Ureter (tissue), 1 donor: ENCODE measurements at places on chromosomes 4 and X. TPM values are rescaled to one million over a fixed set of nuclear protein-coding genes. Genes with fewer than 3 reads are reported as not detected.

The IL2RG gene
- total RNA-seq, result 5.6 TPM

DNA sequence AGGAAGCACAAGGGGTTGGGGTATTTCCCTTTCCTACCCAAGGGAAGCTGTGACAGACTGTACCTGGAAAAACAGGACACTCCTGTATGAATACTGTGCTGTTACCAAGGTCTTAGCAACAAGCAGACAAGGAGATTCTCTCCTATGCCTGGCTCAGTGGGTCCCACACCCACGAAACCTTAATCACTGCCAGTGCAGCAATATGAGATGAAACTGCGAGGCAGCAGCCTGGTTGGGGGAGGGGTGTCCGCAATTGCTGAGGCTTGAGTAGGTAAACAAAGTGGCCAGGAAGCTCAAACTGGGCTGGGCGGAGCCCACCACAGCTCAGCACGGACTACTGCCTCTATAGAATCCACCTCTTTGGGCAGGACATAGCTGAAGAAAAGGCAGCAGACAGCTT lies 197.7 kb downstream of the INPP4B start:
- DNase-seq, result no peak

GRCh38 chrX:101417190-101417589 lies 9.2 kb downstream of the HNRNPH2 start:
- no peak for DNase-seq

GRCh38 chrX:65903750-65904149 lies 136.1 kb downstream of the VSIG4 start:
- DNase-seq, result no peak

The GC gene
- total RNA-seq, result 0.65 TPM

The SPANXN4 gene
- total RNA-seq, result not detected

DNA sequence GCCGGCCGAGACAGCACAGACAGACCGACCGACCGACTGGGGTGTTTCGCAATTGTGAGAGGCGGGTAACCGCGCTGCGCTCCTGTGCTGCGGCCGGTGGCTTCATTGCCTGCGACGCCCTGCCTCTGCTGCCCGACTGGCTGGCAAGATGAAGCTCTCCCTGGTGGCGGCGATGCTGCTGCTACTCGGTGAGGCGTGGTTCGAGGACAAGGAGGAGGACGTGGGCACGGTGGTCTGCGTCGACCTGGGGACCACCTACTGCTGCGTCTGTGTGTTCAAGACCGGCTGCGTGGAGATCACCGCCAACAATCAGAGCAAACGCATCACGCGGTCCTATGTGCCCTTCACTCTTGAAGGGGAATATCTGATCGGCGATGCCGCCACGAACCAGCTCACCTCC lies 565.7 kb upstream of the SMIM31 start:
- no peak for DNase-seq

GRCh38 chr4:77146186-77147078 lies 10.6 kb upstream of the CCNG2 start:
- no peak for DNase-seq

DNA sequence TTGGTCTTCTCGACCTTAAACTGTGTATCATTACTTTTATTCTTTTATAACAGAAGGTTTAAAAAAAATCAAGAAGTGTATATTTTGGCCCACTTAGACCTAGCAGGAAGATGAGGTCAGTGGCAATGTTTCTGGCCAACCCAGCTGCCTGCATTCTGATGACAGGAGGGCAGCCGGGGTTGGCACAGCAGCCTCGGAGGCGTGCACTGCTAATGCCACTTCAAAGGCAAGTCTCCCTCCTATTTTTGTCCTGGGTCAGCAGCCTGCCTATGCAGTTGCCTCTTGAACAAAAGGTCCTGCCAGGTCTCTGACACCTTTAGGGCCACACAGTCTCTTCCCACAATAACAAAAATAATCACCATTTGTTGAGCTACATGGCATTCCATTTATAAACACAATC lies 89.4 kb upstream of the MYOZ2 start:
- no peak for DNase-seq

The RENBP gene
- 7.4 TPM for total RNA-seq

- no peak for DNase-seq
Observed at GRCh38 chr4:108749119-108749518, 13.7 kb downstream of the ETNPPL start.

DNA sequence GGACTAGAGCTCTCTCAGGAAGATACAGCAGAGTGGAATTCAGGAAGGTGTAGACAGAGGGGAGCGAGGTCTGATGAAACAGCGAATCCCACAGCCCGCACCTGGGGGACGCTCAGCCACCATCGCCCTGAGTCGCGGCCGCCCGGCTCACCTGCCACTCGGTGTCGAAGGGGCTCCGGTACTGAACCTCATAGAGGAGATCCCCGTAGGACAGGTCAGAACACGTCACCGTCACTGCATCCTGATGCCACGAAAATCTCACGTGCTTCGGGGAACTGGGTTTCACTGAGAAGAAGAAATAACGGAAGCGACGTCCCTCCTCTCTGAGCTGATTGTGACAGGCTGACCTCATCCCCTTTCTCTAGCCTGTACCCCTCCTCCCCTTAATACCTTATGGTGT lies 10.2 kb downstream of the CRLF2 start:
- DNase-seq, result no peak

GRCh38 chr4:128427832-128428366 lies 140.3 kb upstream of the PGRMC2 start:
- DNase-seq, result peak; percentile 50

GRCh38 chr4:89269121-89269666 lies 38.4 kb downstream of the GPRIN3 start:
- DNase-seq, result no peak

DNA sequence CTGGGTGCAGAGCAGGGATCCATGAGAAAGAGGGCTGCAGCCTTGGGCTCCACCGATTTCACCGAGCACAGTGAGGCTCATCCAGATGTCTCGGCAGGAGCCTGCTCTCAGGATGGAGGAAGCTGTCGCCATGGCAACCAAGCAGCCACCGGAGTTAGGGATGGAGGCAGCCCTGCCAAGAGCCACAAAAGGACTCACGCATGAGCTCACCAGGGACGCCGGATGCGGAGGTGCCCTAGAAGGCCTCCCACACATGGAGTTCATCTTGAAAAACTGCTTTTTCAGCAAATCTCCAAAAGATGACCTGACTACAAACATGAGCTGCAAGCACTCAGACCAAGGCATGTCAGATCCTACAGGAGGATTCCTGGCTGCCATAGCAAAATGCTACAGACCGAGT lies 90.7 kb downstream of the WFS1 start:
- DNase-seq, result no peak

- DNase-seq, result no peak
Observed at GRCh38 chr4:1333256-1333655, 13.8 kb upstream of the UVSSA start.

DNA sequence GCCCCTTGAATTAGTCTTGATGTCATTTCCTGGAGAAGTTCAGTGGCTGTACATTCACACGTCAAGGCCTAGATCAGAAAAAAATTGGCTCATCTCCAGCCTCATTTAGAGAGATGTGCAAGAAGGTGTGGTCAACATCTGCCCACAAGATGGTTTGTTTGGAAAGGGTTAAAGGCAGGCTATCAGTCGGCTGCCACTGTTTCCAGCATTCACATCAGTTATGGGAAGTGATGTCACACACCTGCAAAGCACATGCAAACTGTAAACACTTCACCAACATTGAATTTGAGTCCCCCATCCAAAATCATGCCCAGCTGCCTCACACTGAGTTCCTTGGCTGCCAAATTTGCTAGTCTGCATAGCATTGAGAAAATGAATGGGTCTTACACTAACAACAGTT lies 498.3 kb upstream of the INTU start:
- DNase-seq, result no peak

The RAB39B gene
- total RNA-seq, result 0.86 TPM

DNA sequence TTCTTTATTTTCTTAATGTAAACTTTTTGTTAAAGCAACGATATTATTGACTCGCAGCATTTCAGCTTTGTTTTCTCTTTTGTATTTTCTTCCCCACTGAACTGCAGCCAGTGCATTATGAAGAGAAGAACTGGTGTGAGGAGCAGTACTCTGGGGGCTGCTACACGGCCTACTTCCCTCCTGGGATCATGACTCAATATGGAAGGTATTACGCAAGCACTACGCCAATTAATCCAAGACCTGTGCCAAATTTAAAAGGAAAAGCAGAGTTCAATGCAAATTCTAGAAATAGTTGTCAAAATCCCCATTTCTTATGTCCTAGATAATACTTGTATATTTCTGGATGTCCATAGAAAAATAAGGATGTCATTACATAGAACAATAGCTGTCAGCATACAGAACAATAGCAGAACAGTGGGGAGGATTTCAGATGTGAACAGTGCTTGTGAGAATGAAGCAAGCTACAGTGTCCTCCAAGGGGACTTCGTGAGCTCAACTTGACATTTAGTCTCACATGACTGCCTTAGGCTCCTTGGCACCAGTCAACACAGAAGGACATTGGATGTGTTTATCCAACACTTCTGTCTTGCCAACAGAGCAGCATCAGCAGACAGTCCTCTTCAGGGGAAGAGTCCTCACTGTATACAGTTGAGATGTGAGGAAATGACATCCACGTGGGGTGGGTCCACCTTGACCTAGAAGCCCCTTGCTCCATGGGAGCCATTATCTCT lies 85.9 kb downstream of the MAOA start:
- DNase-seq, result no peak

DNA sequence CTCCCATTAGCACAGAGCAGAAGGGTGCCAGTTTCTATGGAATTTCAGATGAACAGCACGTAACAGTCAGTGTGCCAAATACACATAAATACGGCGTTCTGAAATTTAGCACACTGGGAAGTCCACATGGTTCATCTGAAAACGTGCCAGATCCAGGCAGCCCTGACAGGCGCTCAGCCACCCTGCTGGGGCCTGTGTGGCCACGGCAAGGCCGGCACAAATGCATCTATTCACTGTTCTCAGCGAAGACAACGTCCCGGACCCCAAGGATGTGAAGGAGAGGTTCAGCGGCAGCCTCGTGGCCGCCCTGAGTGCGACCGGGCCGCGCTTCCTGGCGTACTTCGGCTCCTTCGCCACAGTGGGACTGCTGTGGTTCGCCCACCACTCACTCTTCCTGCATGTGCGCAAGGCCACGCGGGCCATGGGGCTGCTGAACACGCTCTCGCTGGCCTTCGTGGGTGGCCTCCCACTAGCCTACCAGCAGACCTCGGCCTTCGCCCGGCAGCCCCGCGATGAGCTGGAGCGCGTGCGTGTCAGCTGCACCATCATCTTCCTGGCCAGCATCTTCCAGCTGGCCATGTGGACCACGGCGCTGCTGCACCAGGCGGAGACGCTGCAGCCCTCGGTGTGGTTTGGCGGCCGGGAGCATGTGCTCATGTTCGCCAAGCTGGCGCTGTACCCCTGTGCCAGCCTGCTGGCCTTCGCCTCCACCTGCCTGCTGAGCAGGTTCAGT lies 15.6 kb downstream of the DGKQ start:
- DNase-seq, result no peak

DNA sequence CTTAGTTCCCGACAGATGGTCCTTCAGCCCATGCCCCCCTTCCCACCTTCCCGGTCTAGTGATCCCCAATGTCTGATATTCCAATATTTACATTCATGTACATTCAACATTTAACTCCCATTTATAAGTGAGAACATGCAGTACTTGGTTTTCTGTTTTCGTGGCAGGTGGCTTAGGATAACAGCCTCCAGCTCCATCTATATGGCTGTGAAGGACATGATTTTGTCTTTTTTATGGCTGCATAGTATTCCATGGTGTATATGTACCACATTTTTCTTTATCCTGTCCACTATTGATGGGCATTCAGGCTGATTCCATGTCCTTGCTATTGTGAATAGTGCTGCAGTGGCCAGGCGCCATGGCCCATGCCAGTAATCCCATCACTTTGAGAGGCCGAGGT lies 13.8 kb downstream of the RBM10 start:
- no peak for DNase-seq

The CLTRN gene
- 2.2 TPM for total RNA-seq

The CT45A2 gene
- total RNA-seq, result not detected

DNA sequence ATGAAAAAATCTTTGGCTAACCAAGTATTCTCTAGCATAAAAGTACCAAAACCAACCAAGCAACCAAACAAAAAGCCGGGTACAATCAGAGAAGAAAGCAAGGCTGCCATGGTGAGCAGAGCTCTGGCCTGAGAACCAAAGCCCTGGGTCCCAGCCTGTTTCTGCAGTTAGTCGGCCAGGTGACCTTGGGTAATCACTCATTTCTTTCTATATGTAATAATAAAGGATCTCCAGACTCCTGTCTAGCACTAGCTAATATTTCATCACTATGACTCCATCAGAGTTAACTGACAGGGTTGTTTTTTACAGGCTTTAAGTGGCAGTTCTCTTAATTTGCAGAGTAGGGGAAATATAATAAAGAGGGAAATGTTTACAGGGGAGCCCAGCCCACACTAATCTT lies 34.0 kb upstream of the RASGEF1B start:
- no peak for DNase-seq

The SSX3 gene
- total RNA-seq, result not detected

The NPNT gene
- total RNA-seq, result 5.8 TPM

GRCh38 chr4:118869808-118870342 lies 18.8 kb upstream of the SYNPO2 start:
- DNase-seq, result no peak

The DMP1 gene
- not detected for total RNA-seq

GRCh38 chr4:147927377-147928137 lies 195.7 kb downstream of the ARHGAP10 start:
- no peak for DNase-seq

The SPANXA1 gene
- total RNA-seq, result not detected

- no peak for DNase-seq
Observed at GRCh38 chr4:184942444-184943425, 75.6 kb upstream of the HELT start.

- DNase-seq, result no peak
Observed at GRCh38 chrX:84144281-84144680, 43.7 kb downstream of the RPS6KA6 start.

DNA sequence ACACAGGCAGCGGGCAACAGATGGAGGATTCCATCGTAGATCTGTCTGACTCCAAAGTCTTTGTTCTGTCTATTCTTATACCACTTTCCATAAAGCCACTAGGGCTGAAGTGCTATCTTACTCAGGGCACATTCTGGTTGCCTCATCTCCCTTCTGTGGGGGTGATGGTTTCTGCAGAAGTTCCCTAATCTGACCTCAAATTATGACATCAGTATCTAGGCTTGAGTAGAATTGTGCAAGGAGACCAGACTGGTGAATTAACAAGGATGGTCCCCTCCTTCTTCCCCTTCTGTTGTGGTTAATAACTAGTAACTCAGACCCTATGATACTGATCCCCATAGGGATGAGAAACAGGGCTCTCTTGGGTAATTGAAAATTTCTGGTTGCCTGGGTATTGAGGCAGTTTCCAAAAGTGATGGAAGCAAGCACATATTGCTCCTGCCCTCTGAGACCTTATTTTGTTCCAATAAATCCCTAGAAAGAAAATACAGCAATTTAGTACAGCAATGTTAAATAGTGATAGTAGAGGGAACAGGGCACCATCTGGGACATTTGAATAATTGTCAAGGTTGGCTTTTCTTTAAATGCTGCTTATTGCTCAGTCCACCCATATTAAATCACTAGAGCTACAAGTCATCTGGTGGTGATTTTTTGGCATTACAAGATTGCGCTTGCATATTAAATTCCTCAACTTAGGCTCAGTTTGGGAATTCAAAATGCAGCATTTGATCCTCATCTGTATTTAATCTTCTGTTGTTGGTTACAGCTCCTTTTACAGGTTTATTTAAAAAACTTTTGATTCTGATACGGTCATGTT lies 57.3 kb upstream of the AP1S2 start:
- no peak for DNase-seq
